ENCODE measurements at places on chromosomes 6 and 20.
A peak's percentile ranks its signal among the peaks of the same experiment; 100 is the strongest.

DNA sequence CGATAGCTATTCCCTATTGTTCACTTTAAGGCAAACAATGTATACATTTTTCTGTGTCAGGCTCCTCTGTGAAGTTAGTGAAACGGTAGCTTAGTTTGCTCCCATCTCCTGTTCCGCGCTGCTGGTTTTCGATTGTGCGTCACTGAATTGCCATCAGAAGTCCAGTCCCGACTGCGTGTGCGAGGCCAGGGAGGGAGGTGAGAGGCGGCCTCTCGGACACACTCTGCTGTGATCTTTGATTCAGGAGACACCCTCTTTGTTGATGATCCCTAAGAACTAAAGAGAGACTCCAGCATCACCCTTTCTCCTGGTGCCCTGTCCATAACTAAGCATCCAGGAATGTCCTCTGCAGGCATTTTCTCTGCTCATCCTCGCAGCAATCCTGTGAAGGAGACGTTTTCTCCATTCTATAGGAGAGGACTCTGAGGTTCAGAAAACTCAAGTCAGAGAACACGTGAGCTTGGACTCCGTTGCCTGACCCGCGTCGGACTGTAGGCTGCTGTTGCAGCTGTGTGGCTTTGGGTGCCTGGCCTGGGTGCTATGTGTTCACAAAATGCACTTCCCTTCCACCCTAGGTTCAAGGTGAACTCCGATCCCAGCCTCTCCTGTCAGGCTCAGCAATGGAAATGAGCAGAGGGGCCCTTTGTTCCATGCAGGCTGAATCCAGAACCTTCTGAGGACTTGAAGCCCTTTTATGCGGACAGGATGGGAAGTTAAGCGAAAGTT, 24.1 kb upstream of the UNC93A start:
- DNase-seq = no peak

DNA sequence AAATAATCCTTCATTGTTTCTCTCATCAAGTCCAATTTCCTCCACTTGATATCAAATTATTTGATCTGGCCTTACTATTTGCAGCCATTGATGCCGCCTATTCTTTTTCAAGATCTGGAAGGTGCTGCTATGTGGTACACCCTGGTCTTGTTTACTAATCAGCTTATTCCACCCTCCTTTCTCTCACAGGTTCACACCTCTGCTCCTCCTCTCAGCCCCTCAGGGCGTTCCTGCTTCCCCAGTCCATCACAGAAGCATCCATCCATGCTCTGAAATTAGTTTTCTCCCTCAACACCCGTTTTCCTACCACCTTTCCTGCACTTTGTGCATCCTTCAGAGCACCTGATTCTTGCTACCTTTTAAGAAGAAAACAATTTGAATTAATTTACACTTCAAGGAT, 183.6 kb downstream of the EPHA7 start:
- no peak for DNase-seq

DNA sequence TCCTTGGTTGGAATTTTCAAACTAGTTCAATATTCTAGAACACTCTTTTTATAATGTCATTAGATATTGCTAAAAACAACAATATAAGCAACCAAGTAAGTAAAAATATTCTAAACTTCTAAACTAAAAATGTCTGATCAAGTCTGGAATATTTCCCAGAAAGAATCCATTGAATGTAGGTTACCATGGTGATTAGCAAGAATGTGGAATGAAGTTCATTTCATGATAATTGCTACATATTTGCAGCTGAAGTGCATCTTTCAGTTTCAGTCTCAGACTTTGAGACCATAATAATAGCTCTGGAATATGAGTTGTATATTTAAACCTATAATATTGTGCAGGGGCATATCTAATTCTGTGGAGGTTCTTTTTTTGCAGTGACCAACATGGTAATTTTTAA, 61.0 kb upstream of the NKAIN2 start:
- DNase-seq = no peak

DNA sequence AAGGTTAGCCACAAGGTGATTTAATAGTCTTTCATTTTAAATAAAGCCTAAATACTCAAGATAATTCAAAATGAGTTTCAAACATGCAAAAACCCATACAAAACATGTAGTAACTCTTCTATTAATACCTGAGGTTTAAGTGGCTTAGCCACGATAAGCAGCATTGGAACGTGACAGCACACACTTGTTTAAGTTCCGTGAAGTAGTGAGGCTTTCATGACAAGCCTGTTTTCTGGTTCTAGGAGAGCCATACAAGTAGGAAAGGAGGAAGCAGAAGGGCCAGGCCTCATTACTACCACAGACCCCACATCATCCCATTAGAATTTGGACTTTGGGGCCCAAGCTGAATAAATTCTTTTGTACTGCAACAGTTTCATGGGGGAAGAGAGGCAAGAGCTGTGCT, 54.3 kb upstream of the PRND start:
- no peak for DNase-seq

- DNase-seq = no peak
Measured at GRCh38 chr20:4083098-4083865, 67.9 kb upstream of the RNF24 start.

DNA sequence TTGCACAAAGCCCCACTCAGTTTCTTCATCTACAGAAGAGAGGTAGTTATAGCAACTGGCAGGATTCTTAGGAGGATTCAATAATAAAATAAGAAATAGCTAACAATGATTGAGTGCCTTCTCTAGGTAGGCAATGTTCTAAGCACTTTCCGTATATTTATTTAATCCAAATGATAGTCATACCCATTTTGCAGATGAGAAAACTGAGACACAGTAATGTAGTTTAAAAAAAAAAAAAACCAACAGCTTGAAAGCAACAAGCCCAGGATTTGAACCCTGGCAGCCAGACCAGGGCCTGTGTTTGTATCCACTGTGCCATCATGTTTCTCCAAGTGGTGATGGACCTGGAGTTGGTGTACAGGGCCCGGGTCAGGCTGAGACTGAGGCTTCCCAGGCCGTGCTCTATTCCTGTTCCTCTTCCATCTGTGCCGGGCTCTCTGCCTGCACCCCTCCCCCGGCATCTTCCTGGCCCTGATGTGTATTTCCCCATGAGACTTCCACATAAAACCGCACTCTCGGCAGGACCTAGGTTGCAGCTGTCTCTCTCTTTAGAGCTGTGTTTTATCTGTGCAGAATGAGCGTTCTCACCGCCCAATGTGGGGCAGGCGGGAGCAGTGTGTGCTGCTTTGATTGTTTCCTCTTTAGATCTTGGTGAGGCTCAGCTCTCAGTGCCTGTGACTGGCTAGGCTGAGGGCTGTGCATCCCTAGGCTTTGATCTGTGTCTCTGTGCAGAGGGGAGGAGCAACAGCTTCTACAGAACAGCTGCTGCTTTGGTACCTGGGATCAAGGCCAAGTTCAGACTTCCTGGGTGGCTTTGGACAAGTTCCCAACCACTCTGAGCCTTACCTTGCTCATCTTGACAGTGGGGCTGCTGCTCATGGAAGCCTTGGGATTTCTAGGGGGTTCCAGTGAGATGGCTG, 49.5 kb downstream of the TOX2 start:
- peak; percentile 28 for DNase-seq
